ENCODE measurements at places on chromosomes 6 and 20. TPM values are rescaled to one million over a fixed set of nuclear protein-coding genes. Genes with fewer than 3 reads are reported as not detected.
A peak's percentile ranks its signal among the peaks of the same experiment; 100 is the strongest.

- H3K27me3 ChIP-seq: peaks cover 22% of the 10 kb centered on the region
- H3K4me1 ChIP-seq: no peaks in the 10 kb centered on the region
- no peak overlapping the region for H3K4me3 ChIP-seq
Measured at GRCh38 chr6:128538763-128539162, 18.4 kb upstream of the PTPRK start.

DNA sequence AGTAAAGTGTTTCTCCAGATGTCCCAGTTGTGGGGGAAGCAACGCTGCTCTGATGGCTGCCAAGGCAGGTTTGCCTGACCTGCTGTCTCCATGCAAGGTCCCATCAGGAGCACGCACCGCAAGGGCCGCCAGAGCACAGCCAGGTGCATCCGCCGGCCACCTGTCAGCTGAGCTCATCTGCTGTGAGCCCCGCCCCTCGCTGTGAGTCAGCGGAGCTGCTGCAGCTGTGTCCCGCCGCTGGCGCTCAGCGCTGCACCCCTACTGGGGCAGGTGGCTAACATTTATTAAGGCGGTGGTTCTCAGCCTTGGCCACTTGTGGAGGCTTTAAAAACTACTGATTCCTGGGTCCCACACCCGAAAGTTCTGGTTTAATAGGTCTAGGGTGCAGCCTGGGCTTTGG is 225.7 kb downstream of the UST start:
- H3K36me3 ChIP-seq: no peaks in the 10 kb centered on the region
- peaks cover 3% of the 10 kb centered on the region for H3K27me3 ChIP-seq
- no peak overlapping the region for H3K4me3 ChIP-seq
- no peaks in the 10 kb centered on the region for H3K4me1 ChIP-seq

DNA sequence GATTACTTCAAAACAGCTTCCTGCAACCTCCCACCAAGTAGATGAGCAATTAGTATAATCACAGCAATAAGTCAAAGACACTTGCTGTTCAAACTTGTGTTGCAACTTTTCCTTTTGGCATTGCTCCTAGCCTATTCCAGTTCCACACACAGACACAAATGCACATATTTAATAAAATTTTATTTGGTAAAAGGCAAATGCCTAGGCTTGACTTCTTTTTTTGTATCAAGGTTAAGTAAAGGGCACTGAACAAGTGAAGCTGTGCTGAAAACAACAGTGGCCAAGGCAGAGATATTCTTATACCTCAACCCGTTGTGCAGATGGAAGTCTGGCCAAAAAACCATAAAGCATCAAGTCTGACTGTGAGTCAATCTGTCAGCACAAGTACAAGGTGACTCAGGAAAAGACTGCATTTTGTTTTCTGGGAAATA is 708.4 kb upstream of the CITED2 start:
- H3K27me3 ChIP-seq: no peaks in the 10 kb centered on the region
- no peaks in the 10 kb centered on the region for H3K36me3 ChIP-seq
- no peak for DNase-seq
- no peaks in the 10 kb centered on the region for H3K4me1 ChIP-seq
- H3K4me3 ChIP-seq: no peak overlapping the region

DNA sequence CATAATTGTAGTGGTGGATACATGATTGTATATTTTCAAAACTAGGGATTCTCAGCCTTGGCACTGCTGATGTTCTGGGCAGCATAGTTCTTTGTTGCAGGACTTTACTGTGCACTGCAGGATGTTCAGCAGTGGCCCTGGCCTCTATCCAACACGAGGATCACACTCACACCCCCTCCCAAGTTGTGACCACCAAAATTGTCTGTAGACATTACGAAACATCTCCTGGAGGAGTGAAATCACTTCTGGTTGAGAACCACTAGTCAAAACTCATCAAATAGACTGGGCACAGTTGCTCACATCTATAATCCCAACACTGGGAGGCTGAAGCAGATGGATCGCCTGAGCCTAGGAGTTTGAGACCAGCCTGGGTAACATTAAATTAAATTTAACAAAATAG is 123.1 kb upstream of the CDYL start:
- H3K4me1 ChIP-seq: no peaks in the 10 kb centered on the region
- no peak for DNase-seq
- peaks cover 31% of the 10 kb centered on the region for H3K27me3 ChIP-seq
- H3K4me3 ChIP-seq: no peak overlapping the region

DNA sequence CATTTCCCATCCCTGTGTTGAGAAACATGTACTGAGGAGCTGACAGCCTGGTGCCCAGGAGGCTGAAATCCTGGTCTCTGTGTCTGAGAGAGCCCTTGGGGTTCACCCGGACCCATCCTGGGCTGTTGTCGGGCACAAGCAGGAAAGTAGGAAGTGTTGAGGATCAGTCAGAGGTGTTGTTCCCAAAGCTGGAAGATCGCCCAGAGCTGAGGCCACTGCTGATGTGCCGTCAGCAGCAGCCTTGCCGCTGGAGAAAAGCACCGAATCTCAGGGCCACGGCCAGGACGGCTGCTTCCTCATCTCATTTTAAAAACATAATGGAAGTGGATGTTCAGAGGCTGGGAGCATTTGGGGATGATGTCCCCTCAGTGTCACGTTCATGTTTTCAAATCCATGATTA is 218.5 kb downstream of the UST start:
- H3K36me3 ChIP-seq: no peaks in the 10 kb centered on the region
- H3K27ac ChIP-seq: no peak overlapping the region
- H3K4me3 ChIP-seq: no peak overlapping the region
- H3K4me1 ChIP-seq: no peaks in the 10 kb centered on the region

GRCh38 chr6:17839513-17840223 is 132.9 kb upstream of the NUP153 start:
- DNase-seq: no peak
- peaks cover 3% of the 10 kb centered on the region for H3K4me1 ChIP-seq
- H3K27me3 ChIP-seq: peaks cover 32% of the 10 kb centered on the region
- no peak overlapping the region for H3K4me3 ChIP-seq

- H3K4me1 ChIP-seq: peaks cover 5% of the 10 kb centered on the region
- H3K27me3 ChIP-seq: peaks cover 4% of the 10 kb centered on the region
- no peaks in the 10 kb centered on the region for H3K36me3 ChIP-seq
Measured at GRCh38 chr20:52493171-52493721, 301.7 kb upstream of the ZFP64 start.

DNA sequence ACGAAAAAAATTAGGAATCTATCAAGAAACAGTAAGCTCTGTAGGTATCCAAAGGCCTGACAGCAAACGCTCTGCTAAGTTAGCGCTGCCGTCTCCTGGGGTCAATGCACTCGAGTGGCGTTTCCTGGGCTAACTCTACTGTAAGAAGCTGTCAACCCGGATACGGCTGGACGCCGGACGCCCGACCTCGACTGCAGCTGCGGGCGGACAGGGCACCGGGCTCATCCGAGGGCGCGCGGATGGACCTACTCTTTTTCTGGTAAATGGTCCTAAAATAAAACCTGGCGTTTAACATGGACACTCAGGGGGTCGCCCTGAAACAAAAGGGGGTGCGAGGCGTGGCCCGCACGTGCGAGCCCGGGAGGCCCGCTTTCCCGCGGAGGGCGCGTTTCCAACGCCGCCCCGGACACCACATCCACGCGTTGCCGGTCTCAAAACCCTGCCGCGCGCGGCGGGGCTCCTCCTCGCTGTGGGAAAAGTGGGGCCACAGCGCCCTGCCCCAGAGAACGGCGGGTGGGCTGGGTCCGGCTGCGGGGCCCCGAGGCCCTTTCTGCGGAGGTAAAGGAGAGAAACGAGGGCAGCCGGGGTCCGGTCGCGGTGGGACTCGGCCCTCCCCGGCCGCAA is 537 bp downstream of the TCP1 start:
- peaks cover 60% of the 10 kb centered on the region for H3K36me3 ChIP-seq
- H3K27me3 ChIP-seq: no peaks in the 10 kb centered on the region
- H3K27ac ChIP-seq: peak overlapping the region; percentile 97
- peaks cover 58% of the 10 kb centered on the region for H3K4me1 ChIP-seq
- peak; percentile 64 for DNase-seq

DNA sequence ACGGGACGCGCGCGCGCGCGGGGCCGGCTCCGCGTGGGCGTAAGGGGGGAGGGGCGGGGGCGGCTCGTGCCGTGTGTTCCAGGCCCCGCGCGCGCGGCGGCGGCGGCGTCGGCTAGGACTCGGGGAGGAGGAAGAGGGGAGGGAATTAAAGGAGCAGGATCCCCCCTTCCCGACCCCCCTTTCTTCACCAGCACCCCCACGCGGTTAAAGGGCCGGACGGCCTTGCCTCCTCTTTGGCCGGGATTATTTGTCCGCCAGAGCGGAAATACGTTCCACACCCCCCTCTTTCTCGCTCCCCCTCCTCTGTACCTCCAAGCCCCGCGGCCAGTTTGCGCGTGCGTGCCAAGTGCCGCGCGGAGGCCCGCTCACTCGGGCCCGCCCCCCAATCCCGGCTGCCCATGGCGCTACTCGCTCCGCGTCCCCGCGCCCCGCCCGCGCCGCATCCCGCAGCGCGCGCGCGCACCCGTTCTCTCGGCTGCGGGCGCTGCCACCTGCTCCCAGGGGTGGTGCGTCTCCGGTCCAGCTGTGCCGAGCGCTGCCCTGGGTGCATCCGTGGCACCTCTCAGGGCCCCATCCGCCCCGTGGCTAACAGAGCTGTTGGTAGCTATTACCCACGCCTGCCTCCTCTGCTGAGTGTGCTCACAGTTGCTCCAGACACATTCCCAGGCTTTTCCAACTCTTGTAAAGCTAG is at the start of gene ZBTB12:
Gene ZBTB12 (minus strand): TSS at position 134 of the 691 bp plus-strand sequence. CDS start 781 bp downstream, outside the sequence.
- H3K4me1 ChIP-seq: peaks cover 36% of the 10 kb centered on the region
- peak; percentile 89 for DNase-seq
- H3K36me3 ChIP-seq: peaks cover 1% of the 10 kb centered on the region
- H3K27ac ChIP-seq: peak within 1 kb of the TSS; percentile 72
- H3K4me3 ChIP-seq: peak within 1 kb of the TSS; percentile 76
- peaks cover 24% of the 10 kb centered on the region for H3K27me3 ChIP-seq

DNA sequence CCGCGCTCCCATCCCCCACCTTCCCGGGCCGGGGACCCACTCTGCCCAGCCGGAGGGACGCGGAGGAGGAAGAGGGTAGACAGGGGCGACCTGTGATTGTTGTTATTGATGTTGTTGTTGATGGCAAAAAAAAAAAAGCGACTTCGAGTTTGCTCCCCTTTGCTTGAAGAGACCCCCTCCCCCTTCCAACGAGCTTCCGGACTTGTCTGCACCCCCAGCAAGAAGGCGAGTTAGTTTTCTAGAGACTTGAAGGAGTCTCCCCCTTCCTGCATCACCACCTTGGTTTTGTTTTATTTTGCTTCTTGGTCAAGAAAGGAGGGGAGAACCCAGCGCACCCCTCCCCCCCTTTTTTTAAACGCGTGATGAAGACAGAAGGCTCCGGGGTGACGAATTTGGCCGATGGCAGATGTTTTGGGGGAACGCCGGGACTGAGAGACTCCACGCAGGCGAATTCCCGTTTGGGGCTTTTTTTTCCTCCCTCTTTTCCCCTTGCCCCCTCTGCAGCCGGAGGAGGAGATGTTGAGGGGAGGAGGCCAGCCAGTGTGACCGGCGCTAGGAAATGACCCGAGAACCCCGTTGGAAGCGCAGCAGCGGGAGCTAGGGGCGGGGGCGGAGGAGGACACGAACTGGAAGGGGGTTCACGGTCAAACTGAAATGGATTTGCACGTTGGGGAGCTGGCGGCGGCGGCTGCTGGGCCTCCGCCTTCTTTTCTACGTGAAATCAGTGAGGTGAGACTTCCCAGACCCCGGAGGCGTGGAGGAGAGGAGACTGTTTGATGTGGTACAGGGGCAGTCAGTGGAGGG is 2.8 kb downstream of the SOX4 start:
- H3K27ac ChIP-seq: peak overlapping the region; percentile 34
- DNase-seq: peak; percentile 41
- H3K27me3 ChIP-seq: peaks cover 50% of the 10 kb centered on the region

GRCh38 chr20:7171911-7172310 is 404.4 kb downstream of the BMP2 start:
- no peak overlapping the region for H3K27ac ChIP-seq
- no peaks in the 10 kb centered on the region for H3K27me3 ChIP-seq
- H3K36me3 ChIP-seq: no peaks in the 10 kb centered on the region
- H3K4me1 ChIP-seq: no peaks in the 10 kb centered on the region

GRCh38 chr20:20664795-20665589 is 47.5 kb downstream of the RALGAPA2 start:
- no peak overlapping the region for H3K4me3 ChIP-seq
- H3K27me3 ChIP-seq: no peaks in the 10 kb centered on the region
- H3K4me1 ChIP-seq: peaks cover 9% of the 10 kb centered on the region
- peaks cover 1% of the 10 kb centered on the region for H3K36me3 ChIP-seq
- DNase-seq: no peak

DNA sequence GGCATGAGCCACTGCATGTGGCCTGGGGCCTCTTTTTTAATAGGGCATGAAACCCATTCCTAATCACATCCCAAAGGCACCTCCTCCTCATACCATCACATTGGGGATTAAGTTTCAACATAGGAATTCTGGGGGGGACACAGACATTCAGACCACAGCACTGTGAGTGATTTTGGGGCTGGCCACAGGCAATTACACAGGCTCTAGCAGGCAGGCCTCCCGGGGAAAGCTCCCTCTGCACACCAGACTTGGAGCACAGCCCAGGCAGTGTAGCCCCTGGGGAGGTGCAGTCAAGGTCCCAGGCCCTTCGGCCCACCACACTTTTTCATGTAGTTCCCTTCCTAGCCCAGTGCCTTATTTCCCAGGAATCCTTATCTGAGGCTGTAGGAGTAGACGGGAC is 5.5 kb downstream of the SFT2D1 start:
- peaks cover 45% of the 10 kb centered on the region for H3K4me1 ChIP-seq
- peaks cover 37% of the 10 kb centered on the region for H3K36me3 ChIP-seq
- no peak overlapping the region for H3K27ac ChIP-seq
- DNase-seq: no peak

DNA sequence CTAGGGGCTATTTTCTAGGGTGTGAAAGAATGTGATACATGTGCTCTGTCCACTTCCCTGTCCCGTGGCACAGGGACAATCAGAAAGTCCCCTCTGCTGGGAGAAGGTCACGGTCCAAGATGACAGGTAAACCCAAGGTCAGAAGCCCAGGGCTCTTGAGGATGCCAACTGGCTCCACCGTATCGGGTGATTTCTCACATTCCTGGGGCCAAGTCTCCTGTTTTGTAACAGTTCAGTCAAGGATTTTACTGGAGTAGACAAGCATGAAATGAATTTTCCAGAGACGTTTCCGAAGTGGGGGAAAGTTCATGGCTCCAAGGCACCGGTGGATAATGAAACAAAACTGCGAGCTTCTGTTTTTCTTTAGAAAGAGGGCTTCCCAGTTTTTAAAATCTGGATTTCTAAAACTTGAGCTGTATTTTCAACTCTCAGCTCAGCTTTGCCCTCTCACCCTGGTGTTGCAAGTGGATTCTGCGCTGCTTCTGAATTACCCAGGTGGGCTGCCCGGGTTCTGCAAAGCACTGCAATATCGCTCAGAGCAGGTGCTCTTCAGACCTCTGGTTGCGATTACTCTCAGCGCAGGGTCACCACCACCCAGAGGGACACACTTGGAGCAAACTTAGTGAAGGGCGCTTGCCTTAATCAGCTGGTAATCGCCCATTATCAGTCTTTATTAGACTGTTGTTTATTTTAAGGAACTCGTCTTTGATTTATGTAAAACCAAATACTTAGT is 64.4 kb upstream of the TMEM170B start:
- H3K36me3 ChIP-seq: no peaks in the 10 kb centered on the region
- H3K27me3 ChIP-seq: peaks cover 21% of the 10 kb centered on the region
- no peaks in the 10 kb centered on the region for H3K4me1 ChIP-seq
- no peak overlapping the region for H3K27ac ChIP-seq
- no peak for DNase-seq

NKAIN4 gene
- total RNA-seq: not detected

COL9A3 gene
- not detected for total RNA-seq

SMLR1 gene
- total RNA-seq: not detected

BTN1A1 gene
- not detected for total RNA-seq

PRDM13 gene
- 0.14 TPM for total RNA-seq

NRN1 gene
- total RNA-seq: 0.26 TPM

COL9A1 gene
- total RNA-seq: not detected
